ENCODE measurements at places on chromosomes 5 and 9.
A peak's percentile ranks its signal among the peaks of the same experiment; 100 is the strongest.

DNA sequence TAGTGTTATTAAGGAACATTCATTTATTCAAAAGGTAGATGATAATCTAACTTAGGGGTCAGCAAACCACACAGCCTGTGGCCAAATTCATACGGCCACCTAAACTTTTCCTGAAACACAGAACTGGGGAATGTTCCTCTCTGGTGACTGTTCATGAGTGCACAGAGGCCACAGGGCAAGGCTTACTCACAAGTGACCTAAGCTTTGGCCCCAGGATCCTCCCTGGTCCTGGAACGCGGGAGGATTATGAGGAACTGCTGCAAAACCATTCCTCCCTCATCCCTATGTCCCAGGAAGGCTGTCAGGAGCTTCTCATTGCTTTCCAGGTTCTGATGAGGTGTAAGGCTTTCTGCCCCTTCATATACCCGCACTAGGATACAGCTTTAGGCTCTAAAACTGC lies 397.6 kb downstream of the SEMA5A start:
- no peak for DNase-seq

- no peak for DNase-seq
These were observed 27.2 kb downstream of the C9orf152 start for GRCh38 chr9:110180511-110181434.

- DNase-seq = no peak
These were observed 177.1 kb upstream of the PCSK5 start for GRCh38 chr9:75713335-75713734.

- no peak for DNase-seq
These were observed 54.8 kb upstream of the ANGPTL2 start for GRCh38 chr9:127177231-127177630.

DNA sequence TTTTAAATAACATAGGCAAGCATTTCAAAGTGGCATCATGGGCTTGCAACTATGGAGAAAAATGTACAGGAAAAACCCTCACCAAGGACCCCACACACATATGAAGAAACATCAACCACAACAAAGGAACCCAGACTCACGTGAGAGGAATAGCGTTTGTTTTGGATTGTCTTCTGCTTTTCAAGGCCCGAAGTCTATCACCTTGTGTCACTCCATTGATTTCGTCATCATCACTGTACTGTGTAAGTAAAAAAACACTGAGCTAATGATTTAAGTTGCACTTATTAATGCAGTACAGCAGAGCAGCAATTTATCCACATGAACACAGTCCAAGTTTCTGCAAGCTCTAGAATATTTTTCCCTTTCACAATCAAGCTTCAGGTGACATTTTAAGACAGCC lies 72.4 kb downstream of the HABP4 start:
- DNase-seq = no peak

DNA sequence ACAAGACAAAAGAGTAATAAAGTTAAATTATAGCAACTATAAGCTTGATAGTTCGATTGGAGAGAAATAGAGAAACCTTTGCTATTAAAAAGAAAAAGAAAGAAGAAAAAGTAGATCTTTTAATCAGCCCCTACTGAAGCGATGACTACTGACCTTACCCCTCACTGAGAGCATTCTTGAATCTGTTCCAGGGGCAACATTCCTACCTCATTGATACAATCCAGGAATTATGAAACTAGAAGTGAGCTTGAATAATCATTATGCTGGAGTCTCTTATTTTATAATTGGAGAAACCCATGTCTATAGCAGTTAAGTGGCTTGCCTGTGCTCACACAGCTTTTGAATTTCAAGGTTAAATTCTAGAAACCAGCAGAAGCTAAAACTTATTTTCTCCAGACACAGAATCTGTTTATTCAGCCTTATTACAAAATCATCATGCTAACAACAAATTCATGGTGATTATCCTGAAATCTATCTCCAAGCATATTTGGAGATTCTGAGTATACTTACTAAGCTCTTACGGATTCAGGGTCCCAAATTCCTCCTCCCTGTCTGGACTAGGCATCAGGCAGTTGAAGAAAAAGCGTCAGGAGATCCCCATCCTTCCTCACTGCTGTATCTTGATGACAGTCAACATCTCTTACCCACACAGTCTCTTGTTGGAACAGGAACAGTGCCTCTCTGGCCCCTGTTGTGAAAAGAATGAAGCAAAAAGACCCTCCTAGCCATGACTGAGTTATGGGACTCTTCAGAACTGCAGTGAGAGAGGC lies 547.6 kb upstream of the WWC1 start:
- DNase-seq = no peak

GRCh38 chr9:121267689-121268597 lies at the start of gene GSN:
TSS of gene GSN (plus strand) at chr9:121268162. CDS start at chr9:121301972, 33,810 bp downstream.
- peak; percentile 76 for DNase-seq

GRCh38 chr9:116087246-116087645 lies 66.3 kb upstream of the PAPPA start:
- no peak for DNase-seq

DNA sequence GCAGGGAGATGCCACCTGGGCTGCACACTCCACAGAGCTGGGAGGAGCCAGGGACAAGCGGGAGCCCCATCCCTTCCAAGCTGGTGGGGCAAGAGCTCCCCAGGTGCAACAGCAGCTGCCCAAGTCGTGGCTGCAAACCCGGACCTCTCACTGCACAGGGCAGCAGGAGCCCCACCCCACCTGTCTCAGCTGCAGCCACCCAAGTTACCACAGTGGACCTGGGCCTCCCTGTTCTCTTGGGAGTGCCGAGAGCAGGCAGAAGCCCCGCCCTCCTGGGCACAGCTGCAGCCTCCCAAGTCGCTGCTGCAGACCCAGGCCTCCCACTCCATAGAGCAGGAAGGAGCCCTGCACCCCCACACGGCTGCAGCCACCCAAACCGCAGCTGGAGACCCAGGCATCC lies 374.1 kb upstream of the ACO1 start:
- DNase-seq = no peak

DNA sequence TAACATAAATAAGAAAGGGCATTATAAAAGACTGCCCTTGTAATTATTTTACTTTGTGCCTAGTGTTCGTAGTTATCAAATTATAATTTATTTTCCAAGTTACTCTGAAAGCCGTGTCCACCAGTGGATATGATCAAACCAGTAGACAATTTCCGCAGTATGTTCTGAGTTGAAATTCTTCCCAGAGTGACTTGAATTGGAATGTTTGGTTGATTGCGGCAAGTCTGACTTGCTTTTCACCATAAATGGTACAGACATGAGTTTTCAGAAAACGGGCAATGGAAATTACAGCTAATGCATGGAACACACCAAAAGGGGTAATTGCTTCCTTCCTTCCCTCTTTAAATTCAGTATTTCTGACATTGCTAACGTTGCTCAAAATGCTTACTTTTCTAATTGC lies 56.6 kb downstream of the CHSY3 start:
- DNase-seq = no peak

DNA sequence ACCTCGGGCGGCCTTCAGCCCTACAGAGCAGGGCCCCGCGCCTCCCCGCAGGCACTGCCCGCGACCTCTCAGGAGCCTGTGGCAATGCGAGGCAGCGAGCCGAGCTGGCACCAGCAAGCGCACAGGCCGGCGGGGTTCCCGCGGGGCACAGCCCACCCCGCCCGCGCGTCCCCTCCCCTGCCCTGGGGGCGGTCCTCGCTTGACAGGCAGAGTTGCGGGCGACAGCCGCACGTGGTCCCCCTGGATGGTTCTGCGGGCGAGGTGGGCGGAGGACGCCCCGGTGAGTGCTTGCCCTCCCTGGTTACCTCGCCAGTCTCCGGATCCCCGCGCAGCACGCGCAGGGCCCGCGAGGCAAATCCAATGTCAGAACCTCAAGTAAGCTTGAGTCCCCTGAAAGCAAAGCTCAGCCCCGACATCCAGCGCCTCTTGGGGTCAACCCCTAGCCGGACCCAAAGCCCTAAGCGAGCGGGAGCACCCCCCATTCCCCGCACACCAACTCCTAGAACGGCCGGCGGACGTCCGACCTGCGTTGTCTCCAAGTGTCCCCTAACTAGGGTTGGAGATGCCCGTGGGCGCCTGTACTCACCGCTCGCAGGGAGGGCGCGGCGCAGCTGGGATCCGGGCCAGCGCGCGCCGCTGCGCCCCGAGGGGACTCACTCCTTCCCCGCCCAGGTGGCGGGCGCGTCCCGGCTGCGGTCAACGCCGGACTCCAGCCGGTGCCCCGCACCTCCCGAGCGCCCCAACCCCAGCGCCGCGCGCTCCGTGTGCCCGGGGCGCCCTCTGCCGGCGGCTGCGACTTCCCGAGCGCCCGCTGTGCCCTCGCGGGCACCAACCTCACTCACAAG lies at the start of gene DRD1:
TSS of gene DRD1 (minus strand) at position 123 of the 845 bp plus-strand sequence. CDS start 1,083 bp downstream, outside the sequence.
- DNase-seq = peak; percentile 85

DNA sequence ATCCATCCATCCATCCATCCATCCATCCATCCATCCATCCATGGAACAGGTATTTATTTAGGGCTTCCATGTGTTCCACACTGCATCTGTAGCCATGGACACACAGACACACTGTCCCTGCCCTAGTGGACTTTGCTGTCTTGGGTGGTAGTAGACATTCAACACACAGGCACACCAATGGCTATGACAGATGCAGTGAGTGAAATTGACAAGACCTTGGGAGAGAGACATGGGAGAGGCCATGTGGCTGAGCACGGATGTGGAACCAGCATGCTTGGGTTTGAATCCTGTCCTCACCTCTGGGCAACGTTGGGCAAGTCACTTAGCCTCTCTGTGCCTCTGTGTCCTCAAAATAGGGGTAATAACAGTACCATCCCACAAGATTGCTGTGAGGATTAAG lies 45.3 kb downstream of the STOM start:
- no peak for DNase-seq

DNA sequence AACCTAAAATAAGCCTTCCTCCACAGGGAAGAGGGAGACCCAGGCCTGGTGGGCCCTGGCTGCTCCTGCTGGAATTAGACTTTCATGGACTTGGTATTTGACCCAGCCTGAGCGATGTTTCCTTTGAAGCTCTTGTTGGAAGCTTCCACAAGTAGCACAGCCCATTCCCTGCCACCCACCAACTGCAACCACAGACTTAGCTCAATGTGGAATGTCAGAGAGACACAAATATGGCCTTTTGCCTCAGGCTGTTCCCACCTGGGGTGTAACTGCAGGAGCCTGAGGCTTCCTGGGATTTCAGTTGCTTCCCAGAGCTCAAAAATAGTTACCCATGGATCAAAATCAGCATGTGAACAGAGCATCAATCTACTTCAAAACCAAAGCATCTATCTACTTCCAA lies 70.3 kb upstream of the LHFPL2 start:
- DNase-seq = no peak
